Placental pericyte (primary cell): ENCODE measurements at places on chromosomes 6 and 20. TPM values are rescaled to one million over a fixed set of nuclear protein-coding genes. Genes with fewer than 3 reads are reported as not detected.

The ITPA gene
- total RNA-seq = 31.5 and 46.1 TPM in 2 replicates

The ACSS1 gene
- 0.72 and 1.3 TPM in 2 replicates for total RNA-seq

The C6orf132 gene
- 0.88 and 2.3 TPM in 2 replicates for total RNA-seq

The OTOR gene
- not detected in 2 replicates for total RNA-seq

The GPX5 gene
- not detected in 2 replicates for total RNA-seq

The TUBB1 gene
- not detected in 2 replicates for total RNA-seq

The SLC22A16 gene
- not detected in 2 replicates for total RNA-seq

The RIMS1 gene
- total RNA-seq = 0.29 TPM in 1 of 2 replicates, not detected in the other

The MAP1LC3A gene
- total RNA-seq = 13.6 and 14.5 TPM in 2 replicates

The OR2B3 gene
- total RNA-seq = not detected in 2 replicates

The UBE2C gene
- total RNA-seq = 1.8 and 71.3 TPM in 2 replicates

The PLEKHG1 gene
- total RNA-seq = 1.3 and 2.0 TPM in 2 replicates

The SLPI gene
- total RNA-seq = not detected in 2 replicates

The SCRT2 gene
- total RNA-seq = not detected in 2 replicates

The TMEM170B gene
- 1.1 and 3.1 TPM in 2 replicates for total RNA-seq

The IP6K3 gene
- 0.29 and 2.6 TPM in 2 replicates for total RNA-seq

The SERPINB1 gene
- 21.0 and 45.5 TPM in 2 replicates for total RNA-seq

The AIF1 gene
- not detected in 2 replicates for total RNA-seq
